Stimulated activated CD4-positive, alpha-beta T cell treated with anti-CD3 and anti-CD28 coated beads, TNF-alpha, amount 100 ng/mL, for 4 hours (primary cell): ENCODE measurements at places on chromosomes 2 and 18.

- DNase-seq: no peak
Measured at GRCh38 chr2:83016343-83017110, 1442.6 kb downstream of the SUCLG1 start.

- no peak for DNase-seq
Measured at GRCh38 chr2:127619203-127619590, 26.8 kb upstream of the GPR17 start.

GRCh38 chr2:128410758-128411215, 92.1 kb upstream of the HS6ST1 start:
- no peak for DNase-seq

DNA sequence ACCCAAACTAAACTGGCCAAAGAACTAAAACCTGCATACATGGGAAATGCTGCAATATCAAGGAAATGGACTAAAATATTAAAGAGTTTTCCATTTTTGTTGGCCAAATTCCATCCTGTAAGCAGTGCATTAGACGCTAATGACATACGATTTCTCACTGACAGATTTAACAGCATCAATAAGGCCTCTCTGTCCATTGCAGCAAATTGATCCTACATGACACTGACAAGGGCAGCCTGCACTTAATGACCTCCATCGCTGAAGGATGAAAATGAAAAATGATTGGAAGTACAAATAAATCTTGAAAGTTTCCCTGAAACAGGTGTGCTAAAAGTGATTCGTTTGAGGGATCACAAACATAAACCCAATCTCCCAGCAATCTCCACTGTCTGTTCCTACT, 317.6 kb upstream of the KLHL14 start:
- DNase-seq: no peak

DNA sequence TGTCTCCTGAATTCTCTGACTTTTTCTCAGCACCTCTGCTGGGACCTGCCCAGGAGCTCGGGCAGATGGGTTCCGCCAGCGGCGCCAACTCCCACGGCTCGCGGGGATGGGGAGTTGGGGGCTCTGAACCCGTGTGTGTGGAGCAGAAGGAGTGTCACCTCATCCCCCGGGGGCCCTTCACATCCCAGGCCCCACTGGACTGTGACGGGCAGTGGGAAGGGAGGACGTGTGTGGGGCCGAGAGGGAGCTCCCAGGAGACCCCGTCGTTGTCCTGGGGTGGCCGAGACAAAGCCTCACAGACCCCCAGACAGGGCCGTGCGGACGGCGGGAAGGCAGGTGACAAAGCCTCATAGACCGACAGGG, 130.0 kb upstream of the CTDP1 start:
- DNase-seq: no peak

DNA sequence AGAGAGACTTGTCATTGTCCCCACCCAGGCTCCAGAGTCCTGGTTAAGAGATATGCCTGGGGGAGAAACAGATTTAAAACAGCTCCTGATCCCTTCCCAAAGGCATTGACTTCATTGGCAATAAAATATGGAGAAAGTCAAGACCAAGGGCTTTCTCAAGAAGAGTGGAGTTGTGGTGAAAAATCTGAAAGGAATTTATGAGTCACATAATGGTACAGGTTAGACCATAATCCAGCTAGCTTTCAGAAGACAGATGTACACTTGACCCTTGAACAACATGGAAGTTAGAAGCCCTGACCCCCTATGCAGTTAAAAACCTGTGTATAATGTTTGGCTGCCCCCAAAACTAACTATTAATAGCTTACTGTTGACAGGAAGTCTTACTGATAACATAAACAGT, 599.1 kb upstream of the SOX11 start:
- DNase-seq: no peak

- no peak for DNase-seq
Measured at GRCh38 chr2:40405465-40405864, 46.4 kb downstream of the SLC8A1 start.

DNA sequence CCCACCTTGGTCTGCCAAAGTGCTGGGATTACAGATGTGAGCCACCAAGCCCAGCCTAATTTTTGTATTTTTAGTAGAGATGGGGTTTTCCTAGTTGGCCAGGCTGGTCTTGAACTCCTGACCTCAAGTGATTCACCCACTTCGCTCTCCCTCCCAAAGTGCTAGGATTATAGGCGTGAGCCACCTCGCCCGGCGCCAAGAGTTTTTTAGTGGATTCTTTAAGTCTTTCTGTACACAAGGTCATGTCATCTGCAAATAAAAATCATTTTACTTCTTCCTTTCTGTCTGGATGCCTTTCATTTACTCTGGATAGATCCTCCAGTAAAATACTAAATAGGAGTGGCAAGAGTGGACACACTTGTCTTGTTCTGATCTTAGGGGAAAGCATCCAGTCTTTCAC, 61.7 kb downstream of the KCMF1 start:
- DNase-seq: no peak

DNA sequence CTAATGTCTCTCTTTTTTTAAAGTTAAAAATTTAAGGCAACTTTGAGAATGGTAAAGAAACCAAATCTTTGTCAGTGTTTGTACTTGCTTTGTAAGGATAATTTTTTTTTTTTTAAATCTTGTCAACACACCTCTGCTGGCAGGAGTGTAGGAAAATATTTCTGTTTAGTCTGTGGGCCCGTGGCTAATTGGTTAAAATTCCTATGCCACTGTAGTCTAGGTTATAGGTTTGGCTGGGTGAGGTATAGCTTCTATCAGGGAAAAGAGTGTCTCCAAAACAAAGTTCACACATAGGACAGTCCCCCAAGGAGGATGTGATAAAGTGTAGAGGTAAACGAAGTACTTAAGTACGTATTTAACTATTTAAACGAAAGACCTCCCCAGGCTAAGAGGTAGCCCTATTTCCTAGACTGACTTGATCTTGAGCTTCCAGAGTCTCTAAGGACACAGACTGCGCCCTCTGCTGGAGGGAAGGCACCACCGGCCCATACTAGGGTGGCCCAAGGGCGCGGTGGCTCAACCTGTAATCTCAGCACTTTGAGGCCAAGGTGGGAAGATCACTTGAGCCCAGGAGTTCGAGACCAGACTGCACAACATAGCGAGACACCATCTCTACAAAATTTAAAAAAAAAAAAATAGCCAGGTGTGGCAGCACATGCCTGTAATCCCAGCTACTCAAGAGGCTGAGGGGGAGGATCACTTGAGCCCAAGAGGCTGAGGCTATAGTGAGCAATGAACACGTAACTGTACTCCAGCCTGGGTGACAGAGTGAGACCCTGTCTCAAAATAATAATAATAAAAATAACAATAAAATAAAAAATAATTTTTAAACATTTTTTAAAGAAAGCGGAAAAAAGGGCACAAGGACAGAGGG, 8.9 kb downstream of the TEX44 start:
- DNase-seq: peak; percentile 62

DNA sequence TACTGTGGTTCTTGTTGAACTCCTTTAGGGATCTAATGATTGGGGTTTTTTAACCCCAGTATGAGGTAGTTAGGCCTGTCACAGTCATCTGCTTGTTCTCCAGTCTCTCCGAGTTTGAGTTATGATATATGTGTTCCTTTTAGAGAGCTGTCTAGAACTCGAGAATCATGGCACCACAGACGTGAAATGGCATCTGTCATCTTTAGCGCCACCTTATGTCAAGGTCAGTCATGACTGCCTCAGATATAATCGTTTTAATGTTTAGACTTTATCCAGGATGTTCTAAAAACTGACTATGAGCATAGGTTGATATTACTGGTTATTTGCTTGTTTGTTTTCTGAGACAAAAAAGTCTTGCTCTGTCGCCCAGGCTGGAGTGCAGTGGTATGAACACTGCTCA, 112.2 kb downstream of the CEP192 start:
- DNase-seq: no peak

GRCh38 chr18:59228351-59228750, 8.4 kb downstream of the GRP start:
- DNase-seq: no peak

- no peak for DNase-seq
Measured at GRCh38 chr2:147365622-147366021, 479.2 kb upstream of the ACVR2A start.

GRCh38 chr2:88318071-88318955, 134.2 kb downstream of the FOXI3 start:
- no peak for DNase-seq

DNA sequence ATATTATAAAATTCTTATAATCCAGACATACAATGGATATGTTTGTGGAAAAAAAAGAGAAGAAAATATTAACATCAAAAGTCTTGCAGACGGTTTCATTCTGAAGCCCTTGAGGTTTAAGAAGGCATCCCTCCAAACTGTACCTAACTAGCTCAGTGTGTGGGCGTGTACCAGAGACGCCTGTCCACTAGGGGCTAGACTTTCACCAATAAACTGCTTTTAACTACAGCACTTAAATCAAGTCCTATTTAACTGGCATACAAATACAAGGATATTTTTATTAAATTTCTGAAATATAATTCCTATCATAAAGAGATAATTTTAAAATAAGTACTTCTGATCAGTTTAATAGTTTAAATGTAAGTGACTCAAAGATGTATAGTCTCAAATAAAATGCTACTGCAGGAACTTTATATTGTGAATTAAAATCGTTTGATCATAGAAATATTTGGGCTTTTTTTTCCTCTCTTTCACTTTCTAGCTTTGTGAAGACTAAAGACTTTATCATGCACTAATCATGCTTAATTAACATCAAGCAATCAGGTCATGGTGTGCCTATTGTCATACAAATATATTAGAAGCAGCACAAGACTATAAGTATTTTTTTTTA, 437.7 kb downstream of the SATB2 start:
- no peak for DNase-seq

- DNase-seq: no peak
Measured at GRCh38 chr2:150156415-150156814, 331.1 kb downstream of the RND3 start.

- no peak for DNase-seq
Measured at GRCh38 chr2:204625135-204625534, 79.9 kb downstream of the PARD3B start.

GRCh38 chr18:41732356-41732755, 222.7 kb upstream of the PIK3C3 start:
- DNase-seq: no peak

DNA sequence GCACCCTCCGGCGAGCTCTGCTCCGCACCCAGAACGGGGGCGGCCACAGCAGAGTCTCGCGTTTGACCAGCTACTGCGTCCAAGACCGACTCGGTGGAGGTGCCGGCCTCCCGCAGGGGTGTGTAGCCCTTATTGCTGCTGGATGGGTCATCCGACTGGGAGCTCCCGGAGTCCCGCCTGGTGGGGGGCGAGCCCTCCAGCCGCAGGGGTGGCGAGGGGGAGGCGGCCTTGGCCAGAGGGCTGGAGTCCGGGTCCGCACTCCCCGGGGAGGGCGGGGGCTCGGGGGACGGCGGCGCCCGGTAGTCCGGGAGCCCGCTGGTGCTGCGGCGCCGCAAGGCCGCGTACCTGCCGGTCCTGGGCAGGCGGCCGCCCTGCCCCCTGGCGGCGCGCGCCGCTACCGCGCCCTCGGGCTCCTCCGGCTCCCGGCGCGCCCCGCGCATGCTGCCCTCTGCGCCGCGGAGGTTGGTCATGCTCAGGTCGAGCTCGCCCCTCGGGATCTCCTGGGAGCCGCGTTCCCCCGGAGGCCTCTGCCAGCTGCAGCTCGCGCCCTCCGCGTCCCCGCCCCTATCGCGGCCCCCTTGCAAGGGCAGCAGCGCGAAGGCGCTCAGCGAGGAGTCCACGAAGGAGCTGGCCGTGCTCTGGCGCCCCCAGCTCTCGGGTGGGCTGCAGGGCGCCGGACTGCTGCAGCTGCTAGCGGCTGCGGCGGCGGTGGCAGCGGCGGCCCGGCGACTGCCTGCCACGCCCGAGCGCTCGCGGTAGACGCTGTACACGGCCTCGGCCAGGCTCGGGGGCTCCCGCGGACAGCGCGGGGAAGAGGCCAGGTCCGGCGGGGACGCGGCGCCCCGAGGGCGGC, 4.8 kb downstream of the TMEM200C start:
- no peak for DNase-seq

- DNase-seq: no peak
Measured at GRCh38 chr2:234823196-234823876, 128.5 kb upstream of the SH3BP4 start.

DNA sequence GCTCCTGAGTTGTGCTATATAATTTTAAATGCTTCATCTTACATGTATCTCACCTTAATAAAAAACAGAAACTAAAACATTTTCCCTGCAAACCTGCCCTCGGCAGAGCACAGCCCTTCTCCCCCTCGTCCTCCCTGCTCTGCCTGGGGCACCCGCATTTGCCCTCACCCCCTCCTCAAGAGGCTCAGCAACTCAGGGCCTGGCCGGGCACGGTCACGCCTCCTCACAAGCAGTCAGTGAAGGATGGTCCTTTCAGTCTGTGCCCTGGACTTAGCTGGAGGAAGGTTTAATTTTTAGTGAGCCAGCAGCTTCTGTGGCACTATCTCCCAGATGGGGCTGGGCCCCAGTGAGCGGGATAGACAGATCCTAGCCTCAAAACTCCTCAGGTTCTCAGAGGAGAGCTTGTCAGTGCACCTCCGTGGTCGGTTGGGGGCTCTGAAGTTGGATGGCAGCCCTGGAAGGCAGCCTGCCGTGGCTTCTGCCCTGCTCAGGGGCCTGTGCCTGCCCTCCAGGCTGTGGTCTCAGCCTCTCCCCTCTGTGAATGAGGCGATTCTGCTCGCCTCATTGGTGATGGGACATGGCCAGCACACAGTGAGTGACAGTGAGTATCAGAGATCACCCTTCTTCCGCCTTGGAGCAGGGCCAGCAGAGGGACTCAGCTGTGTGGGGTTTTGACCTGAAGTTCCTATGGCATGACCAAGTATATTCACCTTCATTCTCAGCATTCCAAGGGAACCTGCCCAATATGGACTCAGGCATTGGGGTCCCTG, 56.3 kb upstream of the AFF3 start:
- DNase-seq: no peak

DNA sequence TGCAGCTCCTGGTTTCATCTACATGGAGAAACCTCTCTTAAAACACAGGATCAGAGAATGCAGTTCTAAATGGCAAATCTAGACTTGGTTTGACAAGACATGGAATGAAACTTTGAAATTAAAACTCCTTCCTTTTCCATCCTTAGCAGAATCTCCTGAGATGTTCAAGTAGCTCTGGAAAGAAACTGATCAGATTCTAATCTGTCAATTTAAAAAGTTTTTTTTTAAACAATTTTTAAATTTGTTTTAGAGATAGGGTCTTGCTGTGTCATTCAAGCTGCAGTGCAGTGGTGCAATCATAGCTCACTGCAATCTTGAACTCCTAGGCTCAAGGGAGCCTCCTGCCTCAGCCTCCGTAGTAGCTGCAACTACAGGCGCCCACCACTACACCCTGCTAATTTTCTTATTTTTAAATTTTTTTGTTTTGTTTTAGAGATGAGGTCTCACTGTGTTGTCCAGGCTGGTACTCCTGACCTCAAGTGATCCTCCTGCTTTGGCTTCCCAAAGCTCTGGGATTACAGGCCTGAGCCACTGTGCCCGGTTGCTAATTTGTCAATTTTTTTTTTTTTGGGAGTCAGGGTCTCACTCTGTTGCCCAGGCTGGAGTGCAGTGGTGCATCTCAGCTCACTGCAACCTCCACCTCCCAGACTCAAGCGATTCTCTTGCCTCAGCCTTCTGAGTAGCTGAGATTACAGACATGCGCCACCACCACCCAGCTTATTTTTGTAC, 216.7 kb downstream of the TGIF1 start:
- DNase-seq: no peak

GRCh38 chr2:47225061-47225783, 70.1 kb upstream of the STPG4 start:
- no peak for DNase-seq
